Stimulated activated CD8-positive, alpha-beta memory T cell treated with anti-CD3 and anti-CD28 coated beads, Interleukin-4, amount 100 ng/mL, for 4 hours (primary cell): ENCODE measurements at places on chromosomes 12 and 14.
A peak's percentile ranks its signal among the peaks of the same experiment; 100 is the strongest.

GRCh38 chr12:19575337-19576243, 136.3 kb downstream of the AEBP2 start:
- DNase-seq = no peak

- DNase-seq = no peak
These were observed 38.7 kb downstream of the ARID2 start for GRCh38 chr12:45768194-45768593.

DNA sequence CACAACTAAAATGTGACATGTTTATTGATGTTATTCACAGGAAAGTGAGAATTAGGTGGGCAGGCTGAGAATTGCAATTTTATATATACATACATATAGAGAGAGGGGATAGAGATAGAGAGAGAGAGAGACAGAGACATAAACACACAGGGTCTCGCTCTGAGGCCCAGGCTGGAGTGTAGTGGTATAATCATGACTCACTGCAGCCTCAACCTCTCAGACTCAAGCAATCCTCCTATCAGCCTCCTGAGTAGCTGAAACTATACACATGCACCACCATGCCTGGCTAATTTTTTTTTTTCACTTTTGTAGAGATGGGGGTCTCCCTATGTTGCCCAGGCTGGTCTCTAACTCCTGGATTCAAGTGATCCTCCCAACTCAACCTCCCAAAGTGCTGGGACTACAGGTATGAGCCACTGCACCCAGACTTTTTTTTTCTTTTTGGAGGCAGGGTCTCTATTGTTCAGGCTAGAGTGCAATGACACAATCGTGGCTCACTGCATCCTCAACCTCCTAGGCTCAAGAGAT, 49.1 kb downstream of the R3HDM2 start:
- no peak for DNase-seq

DNA sequence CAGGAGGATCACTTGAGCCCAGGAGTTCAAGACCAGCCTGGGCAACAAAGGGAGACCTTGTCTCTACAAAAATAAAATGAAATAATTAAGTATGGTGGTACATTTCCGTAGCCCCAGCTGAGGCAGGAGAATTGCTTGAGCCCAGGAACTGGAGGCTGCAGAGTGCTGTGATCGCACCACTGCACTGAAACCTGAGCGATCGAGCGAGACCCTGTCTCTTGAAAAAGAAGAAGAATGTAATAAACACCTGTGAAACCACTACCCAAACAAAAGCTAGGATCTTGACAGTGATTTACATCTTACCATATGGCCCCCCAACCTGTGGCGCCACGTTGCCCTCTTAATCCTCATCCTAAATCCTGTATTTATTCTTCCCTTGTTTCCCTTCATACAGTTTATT, 5.7 kb upstream of the DTX1 start:
- no peak for DNase-seq

- no peak for DNase-seq
These were observed 4.6 kb downstream of the PPM1A start for GRCh38 chr14:60253649-60254048.

GRCh38 chr12:19462406-19462805, 23.1 kb downstream of the AEBP2 start:
- DNase-seq = no peak

GRCh38 chr14:70663707-70664179, 22.0 kb downstream of the TTC9 start:
- no peak for DNase-seq

DNA sequence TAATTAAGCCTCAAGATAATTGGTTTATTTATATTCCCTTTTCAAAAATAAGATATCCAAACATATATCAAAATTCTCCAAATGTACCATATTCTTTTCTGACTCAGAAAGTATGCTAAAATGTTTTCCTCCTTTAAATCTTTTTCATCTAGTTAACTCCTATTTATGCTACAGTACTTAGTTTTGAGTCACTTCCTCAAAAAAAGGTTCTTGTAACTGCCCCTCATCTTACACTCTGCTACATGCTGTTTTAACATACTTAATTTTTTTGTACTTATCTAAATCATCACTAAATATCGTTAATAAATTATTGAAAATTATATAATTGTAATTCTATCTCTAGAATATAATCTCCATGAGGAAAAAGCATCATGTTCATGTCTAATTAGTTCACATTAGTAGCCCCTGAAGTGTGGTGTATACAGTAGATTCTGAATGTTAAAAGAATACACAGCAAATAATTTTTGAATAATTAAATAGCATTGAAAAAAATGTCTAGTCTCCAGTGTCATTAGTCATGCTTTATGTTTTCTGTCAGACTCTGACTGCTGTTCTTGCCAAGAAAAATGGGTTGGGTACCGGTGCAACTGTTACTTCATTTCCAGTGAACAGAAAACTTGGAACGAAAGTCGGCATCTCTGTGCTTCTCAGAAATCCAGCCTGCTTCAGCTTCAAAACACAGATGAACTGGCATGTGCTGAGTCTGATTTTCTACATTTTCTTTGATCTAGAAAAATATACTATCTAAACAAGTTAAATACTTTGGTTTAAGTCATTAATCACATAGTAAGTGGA, 3.5 kb downstream of the KLRD1 start:
- DNase-seq = no peak

DNA sequence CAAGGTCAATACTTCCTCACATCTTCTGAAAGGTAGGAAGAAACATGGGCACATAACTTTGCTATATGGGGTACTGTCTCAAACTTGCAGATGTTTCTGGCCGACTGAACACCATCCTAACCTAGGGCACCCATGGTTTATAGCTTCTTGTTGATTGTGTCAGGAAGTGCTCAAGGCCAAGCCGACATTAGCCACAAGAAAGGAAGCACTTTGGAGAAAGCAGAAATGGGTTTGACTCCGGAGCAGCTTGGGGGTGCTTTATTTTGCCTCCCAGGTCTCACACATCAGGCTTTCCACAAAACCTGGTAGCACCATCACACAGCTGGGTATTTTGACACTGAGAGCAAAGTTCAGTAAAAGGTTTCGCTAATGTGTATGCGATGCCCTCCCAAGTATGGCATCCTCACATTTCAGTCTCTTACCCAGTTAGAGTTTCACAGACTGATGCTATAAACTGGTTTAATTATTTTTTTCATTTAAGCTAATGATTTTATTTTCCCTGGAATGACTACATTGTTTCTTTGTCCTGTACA, 25.2 kb upstream of the BHLHE41 start:
- DNase-seq = no peak

DNA sequence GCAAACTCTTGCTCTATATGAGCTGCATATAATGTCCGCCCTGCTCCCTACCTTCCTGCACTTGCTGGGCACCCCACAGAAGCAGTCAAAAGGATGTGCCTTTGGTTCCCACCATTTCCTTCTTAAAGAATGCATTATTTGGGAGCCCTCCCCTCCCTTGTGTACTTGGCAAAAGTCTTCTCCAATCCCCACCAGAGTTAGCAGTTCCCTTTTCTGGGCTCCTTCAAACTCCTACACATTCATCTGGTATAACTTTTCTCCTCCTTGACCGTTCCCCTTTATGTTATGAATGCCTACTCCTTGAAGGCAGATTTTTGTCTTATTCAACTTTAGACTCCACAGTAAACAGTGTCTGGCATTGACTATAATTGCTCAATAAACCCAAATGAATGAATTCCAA, 27.8 kb downstream of the AREL1 start:
- no peak for DNase-seq

DNA sequence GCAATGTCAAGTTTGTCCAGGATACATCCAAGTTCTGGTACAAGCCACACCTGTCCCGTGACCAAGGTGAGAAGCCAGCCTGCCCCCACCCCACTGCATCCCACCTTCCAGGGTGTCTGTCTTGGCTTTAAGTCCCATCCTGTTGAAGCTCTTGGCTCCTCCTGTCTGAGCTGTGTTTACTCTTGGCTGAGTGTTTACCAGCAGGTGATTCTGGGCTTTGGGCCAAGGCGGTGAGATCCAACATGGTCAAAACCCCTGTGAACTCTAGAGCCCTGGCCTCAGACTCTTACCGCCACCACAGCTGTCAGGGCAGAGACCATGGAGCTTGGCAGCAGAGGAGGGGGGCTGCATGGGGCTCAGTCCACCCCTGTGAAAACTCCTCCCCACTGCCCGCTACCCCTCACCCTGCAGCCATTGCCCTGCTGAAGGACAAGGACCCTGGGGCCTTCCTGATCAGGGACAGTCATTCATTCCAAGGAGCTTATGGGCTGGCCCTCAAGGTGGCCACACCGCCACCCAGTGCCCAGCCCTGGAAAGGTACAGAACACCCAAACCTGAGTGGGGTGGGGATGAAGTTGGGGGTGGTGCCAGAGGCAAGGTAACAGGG, 11.6 kb downstream of the TNS2 start:
- no peak for DNase-seq

DNA sequence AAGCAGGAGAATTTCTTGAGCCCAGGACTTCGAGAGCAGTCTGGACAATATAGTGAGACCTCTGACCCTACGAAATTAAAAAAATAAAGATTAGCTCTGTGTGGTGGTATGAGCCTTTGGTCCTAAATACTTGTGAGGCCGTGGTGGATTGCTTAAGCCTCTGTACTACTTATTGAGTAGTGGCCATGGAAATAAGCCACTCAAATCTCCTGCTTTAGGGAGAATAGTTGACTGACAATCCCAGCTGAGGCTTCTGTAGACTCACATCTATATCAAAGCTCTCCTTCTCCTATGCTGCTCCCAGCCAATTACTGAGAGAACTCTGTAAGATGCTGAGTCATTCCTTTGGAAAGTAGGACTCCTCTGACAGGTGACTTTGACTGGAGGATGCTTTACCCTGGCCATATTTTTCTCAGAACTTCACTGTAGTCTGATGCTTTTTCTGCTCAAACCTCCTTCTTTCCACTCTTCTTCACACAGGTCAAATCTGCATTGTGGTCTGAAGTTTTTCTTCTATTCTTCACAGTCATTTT, 420.2 kb downstream of the SLC6A15 start:
- DNase-seq = no peak

- no peak for DNase-seq
These were observed 222.7 kb upstream of the PLXNC1 start for GRCh38 chr12:93925585-93926205.

DNA sequence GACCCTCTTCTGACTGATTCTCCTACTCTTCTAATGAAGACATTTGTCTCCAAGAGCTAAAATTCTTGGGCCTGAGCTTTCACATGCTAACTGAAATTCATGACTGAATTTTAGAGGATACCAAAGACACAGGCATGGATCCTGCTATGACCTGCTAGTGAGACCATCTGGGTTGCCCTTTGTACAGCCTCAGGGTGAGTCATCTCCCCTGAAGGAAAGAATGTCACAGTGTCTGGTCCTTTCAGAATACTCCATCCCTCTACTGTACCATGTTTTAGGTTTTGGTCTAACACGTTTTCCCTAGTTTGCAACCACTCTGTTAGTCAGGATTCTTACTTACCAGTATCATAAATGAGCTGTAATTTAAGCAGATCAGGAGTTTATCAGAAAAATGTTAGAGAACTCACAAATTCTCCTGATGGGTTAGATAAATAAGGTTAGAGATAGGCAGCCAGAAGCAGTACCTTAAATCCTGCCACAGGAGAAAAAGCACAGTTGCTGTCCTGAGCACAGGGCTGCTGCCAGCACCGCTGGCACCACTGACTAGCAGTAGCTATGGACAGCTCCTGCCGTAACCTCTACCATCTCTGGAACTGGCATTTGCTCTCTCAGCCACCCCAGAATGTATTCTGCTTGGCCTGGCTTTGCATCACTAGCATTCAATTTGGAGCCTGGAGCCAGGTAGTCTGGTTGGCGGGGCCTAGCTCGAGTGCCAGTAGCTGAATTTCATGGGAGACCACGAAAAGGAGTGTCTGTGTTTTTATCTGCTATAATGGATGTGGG, 127.6 kb downstream of the ANO6 start:
- no peak for DNase-seq

GRCh38 chr14:68795597-68796417, 2.9 kb upstream of the ZFP36L1 start:
- peak; percentile 62 for DNase-seq

GRCh38 chr14:105019861-105020814, 745 bp downstream of the CDCA4 start:
- DNase-seq = peak; percentile 22
